ENCODE measurements at places on chromosomes 1 and 21.

- peaks cover 37% of the 10 kb centered on the region for H3K4me1 ChIP-seq
- H3K4me3 ChIP-seq: peak overlapping the region; percentile 87
- no peaks in the 10 kb centered on the region for H3K36me3 ChIP-seq
- peak; percentile 50 for DNase-seq
- no peaks in the 10 kb centered on the region for H3K27me3 ChIP-seq
Measured at GRCh38 chr1:8815582-8816151, 1.8 kb downstream of the RERE start.

DNA sequence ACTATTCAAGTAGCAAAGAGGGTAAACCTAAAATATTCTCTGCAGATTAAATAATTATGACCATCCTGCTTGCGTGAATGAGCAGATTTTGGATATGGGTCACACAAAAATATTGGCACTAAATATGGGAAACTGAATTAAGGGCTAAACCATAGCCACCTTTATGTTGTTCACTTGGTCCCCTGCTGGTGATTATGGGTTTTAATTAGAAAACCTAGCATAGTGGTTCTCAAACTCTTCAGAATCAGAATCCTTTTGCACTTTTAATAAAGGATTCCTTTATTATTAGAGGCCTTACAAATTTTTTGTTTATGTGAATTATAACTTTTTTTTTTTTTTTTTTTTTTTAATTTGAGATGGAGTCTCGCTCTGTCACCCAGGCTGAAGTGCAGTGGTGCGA is 38.5 kb upstream of the ZNHIT6 start:
- no peaks in the 10 kb centered on the region for H3K4me1 ChIP-seq
- no peak for DNase-seq
- H3K4me3 ChIP-seq: no peak overlapping the region
- H3K27ac ChIP-seq: no peak overlapping the region

- H3K36me3 ChIP-seq: no peaks in the 10 kb centered on the region
- no peak overlapping the region for H3K4me3 ChIP-seq
- no peak for DNase-seq
- H3K27ac ChIP-seq: peak overlapping the region; percentile 68
- H3K4me1 ChIP-seq: peaks cover 50% of the 10 kb centered on the region
Measured at GRCh38 chr1:185973645-185974044, 239.5 kb downstream of the HMCN1 start.

GRCh38 chr1:172530000-172530399 is 3.0 kb upstream of the SUCO start:
- no peak overlapping the region for H3K27ac ChIP-seq
- no peak for DNase-seq

GRCh38 chr1:245875581-245876261 is 631.4 kb downstream of the SMYD3 start:
- DNase-seq: peak; percentile 55
- H3K4me3 ChIP-seq: no peak overlapping the region
- H3K4me1 ChIP-seq: peaks cover 52% of the 10 kb centered on the region
- peak overlapping the region; percentile 91 for H3K27ac ChIP-seq
- no peaks in the 10 kb centered on the region for H3K27me3 ChIP-seq

GRCh38 chr1:226457307-226457712 is 49.4 kb upstream of the PARP1 start:
- H3K36me3 ChIP-seq: no peaks in the 10 kb centered on the region
- no peak overlapping the region for H3K4me3 ChIP-seq
- no peak for DNase-seq
- no peak overlapping the region for H3K27ac ChIP-seq

DNA sequence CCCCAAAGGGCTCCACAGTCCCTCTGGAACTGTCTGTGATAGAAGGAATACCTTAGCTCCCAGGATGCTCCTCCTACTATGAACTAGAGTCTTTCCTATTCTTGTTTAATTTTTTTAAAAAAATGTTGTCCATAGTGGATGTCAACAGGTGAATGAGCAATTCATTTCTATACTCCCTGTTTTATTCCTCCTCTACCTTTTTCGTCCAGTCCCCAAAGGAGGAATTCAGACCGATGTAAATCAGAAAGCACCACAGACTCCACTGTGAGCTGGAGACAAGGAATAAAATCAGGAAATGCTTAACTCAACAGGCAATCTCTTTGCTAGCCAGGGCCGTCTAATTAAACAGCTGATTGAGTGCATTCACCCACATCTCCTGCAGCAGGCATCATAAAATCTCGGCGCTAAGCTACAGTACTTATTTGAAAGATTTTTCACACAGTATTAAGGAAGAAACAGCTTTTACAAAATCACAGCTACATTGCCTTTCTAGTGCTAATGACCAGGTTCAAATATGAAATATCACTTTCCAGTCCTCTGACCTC is 381.6 kb downstream of the SIPA1L2 start:
- no peaks in the 10 kb centered on the region for H3K27me3 ChIP-seq
- no peaks in the 10 kb centered on the region for H3K4me1 ChIP-seq
- no peak for DNase-seq
- no peak overlapping the region for H3K27ac ChIP-seq

DNA sequence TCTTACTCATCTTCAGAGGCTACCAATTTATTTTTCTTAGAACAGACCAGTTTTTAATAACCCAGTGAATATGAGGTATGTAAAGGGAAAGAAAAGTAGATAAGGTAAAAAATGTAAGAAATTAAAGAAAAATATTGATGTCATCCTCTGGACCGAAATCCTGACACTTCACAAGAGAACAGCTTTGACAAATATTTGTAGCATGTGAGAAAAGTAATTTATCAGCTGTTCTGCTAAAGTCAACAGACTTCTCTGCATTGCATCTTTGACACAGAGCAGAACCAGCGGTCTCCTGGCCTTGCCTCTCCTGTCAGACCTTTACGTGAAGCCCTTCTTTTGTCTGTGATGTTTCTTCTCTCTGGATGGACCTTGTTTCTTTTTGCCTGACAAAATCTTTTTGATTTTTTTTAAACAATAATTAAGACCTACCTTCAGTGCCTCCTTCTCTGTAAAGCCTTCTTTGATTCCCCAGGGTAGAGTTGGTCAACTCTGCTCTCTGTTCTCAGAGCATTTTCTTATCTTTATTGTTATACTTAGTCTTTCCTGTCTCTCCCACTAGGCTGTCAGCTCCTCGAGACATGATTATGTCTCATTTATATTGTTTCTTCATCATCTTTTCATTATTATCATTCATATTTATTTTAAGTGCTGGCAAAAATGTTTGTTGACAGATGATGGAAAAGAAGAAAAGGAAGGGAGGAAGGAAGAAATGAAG is 35.4 kb downstream of the RGS4 start:
- peak overlapping the region; percentile 37 for H3K27ac ChIP-seq
- H3K4me1 ChIP-seq: peaks cover 10% of the 10 kb centered on the region
- H3K27me3 ChIP-seq: no peaks in the 10 kb centered on the region
- DNase-seq: no peak
- H3K4me3 ChIP-seq: no peak overlapping the region

DNA sequence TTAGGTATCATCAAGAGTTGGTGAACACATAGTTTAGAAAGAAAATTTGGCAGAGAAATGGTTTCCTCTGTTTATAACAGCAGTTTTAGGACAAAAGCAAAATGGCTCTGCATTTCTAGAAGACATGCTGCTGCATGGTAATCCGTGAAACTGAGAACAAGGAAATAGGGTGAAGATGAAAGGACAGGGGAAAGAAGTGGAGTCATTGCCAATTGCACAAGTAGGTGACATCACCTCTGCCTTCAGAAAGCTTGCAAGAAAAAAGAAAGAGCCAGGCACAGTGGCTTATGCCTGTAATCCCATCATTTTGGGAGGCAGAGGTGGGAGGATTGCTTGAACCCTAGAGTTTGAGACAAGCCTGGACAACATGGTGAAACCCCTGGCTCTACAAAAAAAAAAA is 217.6 kb downstream of the LMX1A start:
- no peaks in the 10 kb centered on the region for H3K36me3 ChIP-seq
- no peak overlapping the region for H3K4me3 ChIP-seq
- H3K27ac ChIP-seq: no peak overlapping the region

GRCh38 chr1:40309374-40310128 is 7.5 kb downstream of the COL9A2 start:
- peaks cover 7% of the 10 kb centered on the region for H3K4me1 ChIP-seq
- no peak overlapping the region for H3K4me3 ChIP-seq
- peak; percentile 11 for DNase-seq
- no peaks in the 10 kb centered on the region for H3K27me3 ChIP-seq
- H3K36me3 ChIP-seq: no peaks in the 10 kb centered on the region

DNA sequence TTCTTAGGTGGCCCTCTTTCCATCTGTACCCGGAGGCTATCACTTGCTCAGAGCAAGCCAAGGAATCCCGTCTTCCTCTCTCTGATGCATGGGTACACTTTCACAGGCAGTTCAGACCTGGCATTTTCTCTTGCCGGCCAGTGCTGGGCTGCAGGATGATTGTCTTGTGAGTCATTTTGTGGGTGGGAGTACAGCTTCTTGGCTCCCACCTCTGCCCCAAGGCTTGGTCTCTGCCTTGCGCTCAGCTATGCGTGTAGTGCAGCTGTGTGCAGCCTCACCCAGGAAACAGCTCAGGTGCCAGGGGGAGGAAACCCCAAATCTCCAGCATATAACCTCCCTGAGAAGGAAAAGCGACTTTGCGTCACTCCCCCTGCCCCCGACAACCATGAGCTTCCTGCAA is 3.9 kb upstream of the AJAP1 start:
- no peak for DNase-seq
- H3K36me3 ChIP-seq: no peaks in the 10 kb centered on the region
- no peaks in the 10 kb centered on the region for H3K4me1 ChIP-seq
- H3K4me3 ChIP-seq: no peak overlapping the region

GRCh38 chr1:160428655-160429054 is 28.3 kb downstream of the VANGL2 start:
- H3K27ac ChIP-seq: no peak overlapping the region
- DNase-seq: peak; percentile 73
- H3K36me3 ChIP-seq: no peaks in the 10 kb centered on the region
- no peak overlapping the region for H3K4me3 ChIP-seq
- peaks cover 3% of the 10 kb centered on the region for H3K27me3 ChIP-seq
- no peaks in the 10 kb centered on the region for H3K4me1 ChIP-seq

DNA sequence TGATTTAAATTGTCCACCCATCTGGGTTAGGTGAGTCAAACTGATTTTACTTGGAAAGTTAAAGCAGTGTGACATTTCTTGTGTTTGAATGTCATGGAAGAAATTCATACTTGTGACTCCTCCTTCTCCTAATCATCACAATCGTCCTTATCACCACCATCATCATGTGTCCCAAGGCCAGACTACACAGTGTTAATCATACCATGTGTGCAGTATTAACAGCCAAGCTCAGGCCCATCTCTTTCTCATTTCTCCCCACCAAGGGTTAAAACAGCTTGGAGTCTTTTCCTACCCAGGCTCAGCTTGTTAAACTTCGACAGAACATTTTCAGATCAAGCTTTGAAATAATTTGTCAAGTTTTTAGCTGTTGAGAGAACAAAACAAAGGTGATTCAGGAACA is 22.5 kb upstream of the PLA2G2E start:
- no peaks in the 10 kb centered on the region for H3K36me3 ChIP-seq
- H3K27me3 ChIP-seq: peaks cover 8% of the 10 kb centered on the region
- H3K4me1 ChIP-seq: peaks cover 2% of the 10 kb centered on the region
- no peak for DNase-seq

DNA sequence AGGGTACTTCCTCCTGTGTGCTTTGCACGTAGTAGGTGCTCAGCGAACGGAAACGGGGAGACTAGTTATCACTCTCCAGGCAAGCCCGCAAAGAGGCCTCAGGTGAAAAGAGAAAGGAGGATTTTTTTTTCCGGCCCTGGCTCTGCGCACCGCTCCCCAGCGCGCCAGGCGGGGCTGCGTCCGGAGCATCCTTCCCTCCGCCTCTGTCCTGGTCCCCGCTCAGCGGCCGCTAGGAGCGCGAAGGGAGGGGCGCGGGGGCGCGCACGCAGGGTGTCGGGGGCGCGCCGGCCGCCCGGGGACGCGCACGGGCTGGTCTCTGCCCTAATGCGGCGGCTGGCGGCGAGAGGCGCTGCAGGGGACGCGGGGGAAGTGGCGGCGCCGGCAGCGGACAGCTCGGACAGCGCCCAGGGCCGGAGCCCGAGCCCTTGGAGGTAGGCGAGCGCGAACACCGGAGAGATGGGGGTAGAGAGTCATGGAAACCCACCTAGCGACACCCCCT is 42.3 kb upstream of the NFASC start:
- peaks cover 9% of the 10 kb centered on the region for H3K27me3 ChIP-seq
- H3K4me1 ChIP-seq: peaks cover 21% of the 10 kb centered on the region
- peak overlapping the region; percentile 74 for H3K4me3 ChIP-seq

DNA sequence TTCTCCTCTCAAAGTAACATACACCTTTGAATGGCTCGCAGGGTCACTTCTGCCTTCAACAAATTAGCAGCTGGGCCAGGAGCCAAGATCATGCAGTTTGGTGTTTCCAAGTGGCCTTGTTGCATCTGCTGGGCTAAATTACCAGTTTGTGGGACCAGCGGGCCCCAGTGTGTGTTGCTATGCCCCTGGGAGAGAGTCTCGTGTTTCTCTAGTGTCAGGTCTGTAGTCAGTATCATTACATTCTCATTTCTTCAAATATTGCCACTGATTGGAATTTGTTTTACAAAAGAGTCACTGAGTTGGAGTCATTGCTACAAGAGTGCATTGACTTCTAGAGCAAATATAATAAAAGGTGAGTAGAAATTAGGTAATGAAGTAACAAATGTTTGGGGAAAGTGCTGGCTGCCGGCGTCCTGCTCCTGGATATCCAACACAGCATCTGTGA is 35.5 kb downstream of the RHOU start:
- H3K27ac ChIP-seq: no peak overlapping the region
- no peaks in the 10 kb centered on the region for H3K4me1 ChIP-seq

DNA sequence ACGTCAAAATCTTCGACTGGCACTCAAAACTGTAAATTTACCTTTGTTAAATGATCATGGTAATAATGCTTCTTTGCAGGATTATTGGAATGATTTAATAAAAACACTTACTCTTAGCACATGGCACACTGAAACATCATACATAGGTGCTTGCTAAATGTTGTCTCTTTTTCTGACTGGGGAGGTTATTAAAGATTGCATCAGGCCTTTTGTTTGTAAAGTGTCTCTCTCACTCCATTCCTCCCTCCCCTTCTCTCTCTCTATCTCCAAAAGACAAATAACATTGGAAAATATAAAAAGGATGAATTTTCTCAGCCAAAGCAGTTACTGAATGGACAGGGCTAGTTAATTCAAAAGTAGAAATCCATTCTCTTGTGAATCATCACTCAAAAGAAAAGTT is 404.2 kb downstream of the DPYD start:
- H3K4me3 ChIP-seq: no peak overlapping the region
- H3K36me3 ChIP-seq: no peaks in the 10 kb centered on the region
- no peak overlapping the region for H3K27ac ChIP-seq
- DNase-seq: no peak

DNA sequence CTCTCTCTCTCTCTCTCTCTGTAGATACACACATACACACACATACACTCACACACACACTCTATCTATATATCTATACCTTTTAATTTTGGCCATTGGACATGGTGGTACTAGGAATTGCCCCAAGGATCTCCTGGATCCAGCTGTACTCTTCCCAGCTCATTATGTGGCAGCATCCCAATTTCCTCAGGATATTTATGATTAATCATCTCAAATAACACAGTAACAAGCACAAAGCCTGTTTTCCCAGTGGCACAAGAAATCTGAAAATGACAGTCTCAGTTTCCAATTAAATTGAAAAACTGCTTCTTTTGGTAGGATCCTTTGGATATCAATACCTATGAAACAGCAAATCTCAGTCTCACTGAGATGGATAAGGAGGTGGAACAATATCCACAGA is 27.6 kb downstream of the S100A10 start:
- peaks cover 6% of the 10 kb centered on the region for H3K4me1 ChIP-seq
- DNase-seq: no peak
- no peaks in the 10 kb centered on the region for H3K27me3 ChIP-seq
- no peak overlapping the region for H3K4me3 ChIP-seq
- no peak overlapping the region for H3K27ac ChIP-seq
- H3K36me3 ChIP-seq: no peaks in the 10 kb centered on the region

GRCh38 chr1:31749785-31750735 is 14.1 kb downstream of the ADGRB2 start:
- H3K36me3 ChIP-seq: no peaks in the 10 kb centered on the region
- no peaks in the 10 kb centered on the region for H3K27me3 ChIP-seq
- no peak for DNase-seq
- H3K4me1 ChIP-seq: peaks cover 23% of the 10 kb centered on the region
